Tracheal epithelial cell (primary cell): ENCODE measurements at places on chromosomes 16 and 17. TPM values are rescaled to one million over a fixed set of nuclear protein-coding genes. Genes with fewer than 3 reads are reported as not detected.

The ZNF750 gene
- total RNA-seq = 9.2 and 10.2 TPM in 2 replicates

The WNT9B gene
- total RNA-seq = not detected in 2 replicates

The PRSS27 gene
- under 0.01 and 0.96 TPM in 2 replicates for total RNA-seq

The SPECC1 gene
- 68.2 and 69.6 TPM in 2 replicates for total RNA-seq
